Articular chondrocyte of knee joint (primary cell): ENCODE measurements at places on chromosomes 16 and 17. TPM values are rescaled to one million over a fixed set of nuclear protein-coding genes. Genes with fewer than 3 reads are reported as not detected.

The HOXB8 gene
- not detected in 2 replicates for total RNA-seq

The SPHK1 gene
- total RNA-seq: 18.1 and 32.8 TPM in 2 replicates

The SEPTIN12 gene
- total RNA-seq: not detected in 2 replicates

The ENDOV gene
- total RNA-seq: 15.2 and 17.3 TPM in 2 replicates

The HSD17B1 gene
- 0.39 and 0.86 TPM in 2 replicates for total RNA-seq

The SOCS7 gene
- total RNA-seq: 14.2 and 15.3 TPM in 2 replicates

The TENT4B gene
- total RNA-seq: 10.3 and 13.1 TPM in 2 replicates

The CA5A gene
- not detected in 2 replicates for total RNA-seq

The SETD6 gene
- 8.2 and 12.7 TPM in 2 replicates for total RNA-seq

The TPSB2 gene
- not detected in 2 replicates for total RNA-seq

The EXOC3L1 gene
- total RNA-seq: not detected in 2 replicates

The TMEM238L gene
- not detected in 2 replicates for total RNA-seq

The TTYH2 gene
- total RNA-seq: 1.3 and 1.8 TPM in 2 replicates

The TRIM65 gene
- 14.7 and 20.3 TPM in 2 replicates for total RNA-seq

The RAMP2 gene
- 0.22 TPM in 1 of 2 replicates, not detected in the other for total RNA-seq

The ARHGDIG gene
- total RNA-seq: 0.22 TPM in 1 of 2 replicates, not detected in the other

The TVP23A gene
- total RNA-seq: under 0.01 and 0.11 TPM in 2 replicates

The CD300A gene
- not detected in 2 replicates for total RNA-seq

The IRX5 gene
- 7.6 and 10.3 TPM in 2 replicates for total RNA-seq

The VPS35 gene
- total RNA-seq: 159 and 166 TPM in 2 replicates

The SCARF1 gene
- total RNA-seq: 0.65 and 0.97 TPM in 2 replicates

The GJD3 gene
- 1.5 and 2.9 TPM in 2 replicates for total RNA-seq

The PRSS27 gene
- 1.1 and 1.3 TPM in 2 replicates for total RNA-seq

The MFSD11 gene
- 40.6 and 42.6 TPM in 2 replicates for total RNA-seq

The CKLF gene
- total RNA-seq: 43.5 and 47.5 TPM in 2 replicates

The OR3A3 gene
- total RNA-seq: not detected in 2 replicates

The ACLY gene
- total RNA-seq: 109 and 118 TPM in 2 replicates

The CCNF gene
- total RNA-seq: 9.9 and 11.9 TPM in 2 replicates

The FOXF1 gene
- total RNA-seq: under 0.01 and 0.13 TPM in 2 replicates

The ALOX15 gene
- total RNA-seq: not detected in 2 replicates

The KCTD5 gene
- total RNA-seq: 17.5 and 22.3 TPM in 2 replicates

The PDK2 gene
- 32.4 and 37.0 TPM in 2 replicates for total RNA-seq

The KRTAP2-3 gene
- total RNA-seq: 0.26 and 1.1 TPM in 2 replicates

The OR4D1 gene
- not detected in 2 replicates for total RNA-seq

The LRRC75A gene
- total RNA-seq: 1.6 and 2.1 TPM in 2 replicates

The MPV17L gene
- 0.97 and 5.1 TPM in 2 replicates for total RNA-seq

The HOXB4 gene
- under 0.01 TPM in 1 of 2 replicates, not detected in the other for total RNA-seq

The SEC14L5 gene
- under 0.01 and 0.22 TPM in 2 replicates for total RNA-seq

The PRM2 gene
- total RNA-seq: not detected in 2 replicates

The APOH gene
- not detected in 2 replicates for total RNA-seq

The TP53TG3B gene
- total RNA-seq: not detected in 2 replicates

The NTN3 gene
- 0.13 and 0.76 TPM in 2 replicates for total RNA-seq

The DBNDD1 gene
- total RNA-seq: 0.97 and 1.2 TPM in 2 replicates

The XAF1 gene
- total RNA-seq: 19.2 and 33.4 TPM in 2 replicates

The CCL14 gene
- not detected in 2 replicates for total RNA-seq

The PIPOX gene
- total RNA-seq: 1.2 and 2.4 TPM in 2 replicates

The WNT9B gene
- total RNA-seq: 0.97 and 1.2 TPM in 2 replicates

The CD300LB gene
- total RNA-seq: not detected in 2 replicates

The GJC1 gene
- 8.2 and 36.2 TPM in 2 replicates for total RNA-seq

The TP53TG3C gene
- total RNA-seq: not detected in 2 replicates

The DHODH gene
- total RNA-seq: 2.7 and 3.0 TPM in 2 replicates

The ORC6 gene
- total RNA-seq: 5.2 and 6.3 TPM in 2 replicates

The CTRB1 gene
- not detected in 2 replicates for total RNA-seq
